ENCODE measurements at places on chromosomes 13 and 19.

DNA sequence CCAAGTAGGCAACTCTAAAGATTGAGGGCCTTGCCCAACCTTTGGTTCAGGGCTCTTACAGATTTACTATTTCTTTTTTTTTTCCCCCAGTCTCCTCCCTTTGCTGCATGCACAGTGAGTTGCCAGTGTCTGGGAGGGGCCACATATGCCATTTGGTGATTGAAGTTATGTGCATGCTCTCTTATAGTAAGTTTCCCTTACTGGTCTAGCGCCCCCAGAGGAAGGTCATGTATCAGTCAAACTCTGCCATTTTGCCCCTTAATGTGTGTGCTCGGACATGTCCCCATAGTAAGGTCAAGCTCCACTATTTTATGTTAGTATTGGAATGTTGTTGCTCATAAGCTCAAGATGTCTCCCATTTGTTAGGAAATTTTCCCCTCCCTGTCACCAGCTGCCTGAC lies 1138.0 kb upstream of the SLC10A2 start:
- DNase-seq: no peak

DNA sequence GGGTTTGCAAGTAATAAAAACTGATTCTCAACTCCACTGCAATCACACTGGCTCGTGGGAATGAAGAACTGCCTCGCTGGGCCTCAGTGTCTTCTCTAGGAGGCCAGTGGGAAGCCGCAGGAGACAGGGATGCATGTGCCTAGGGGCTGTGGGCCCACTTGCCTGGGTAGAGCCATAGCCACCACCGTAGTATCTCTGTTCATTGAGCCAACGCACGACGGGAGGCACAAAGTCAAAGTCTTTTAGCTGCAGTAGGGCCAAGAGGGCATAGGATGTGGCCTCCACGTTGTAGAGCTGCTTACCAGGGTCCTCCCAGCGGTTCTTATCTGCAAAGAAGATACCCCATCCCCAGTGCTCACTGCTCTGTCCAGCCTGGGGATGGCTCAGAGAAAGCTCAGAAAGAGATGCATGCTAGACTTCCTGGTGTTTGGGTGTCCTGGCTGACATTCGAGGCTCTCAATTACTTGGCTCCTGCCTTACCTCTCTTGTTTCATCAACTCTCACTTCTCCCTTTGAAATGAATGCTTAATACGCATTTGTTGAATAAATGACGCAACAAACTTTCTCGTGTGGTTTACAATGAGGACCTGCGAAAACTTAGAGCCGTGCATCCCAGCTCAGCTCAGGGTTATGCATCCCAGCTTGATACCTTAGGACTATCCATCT lies 16.1 kb upstream of the TNFSF14 start:
- DNase-seq: no peak

DNA sequence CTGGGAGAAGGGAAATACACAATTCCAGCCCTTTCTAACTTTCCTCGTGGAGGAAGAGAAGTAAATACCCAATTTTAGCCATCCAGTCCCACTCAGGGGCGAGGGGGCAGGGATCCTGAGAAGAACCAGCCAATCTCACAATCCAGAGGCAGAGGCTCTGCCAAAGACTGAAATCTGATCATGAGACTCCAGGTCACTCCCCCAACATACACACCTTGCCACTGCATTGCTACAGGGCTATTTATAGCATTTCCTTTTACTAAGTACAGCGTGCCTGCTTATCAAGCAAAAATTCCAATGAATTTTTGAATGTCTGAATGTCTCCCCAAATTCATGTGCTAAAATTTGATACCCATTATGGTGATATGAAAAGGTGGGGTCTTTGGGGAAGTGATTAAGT lies 1687.5 kb downstream of the EFNB2 start:
- DNase-seq: no peak

- no peak for DNase-seq
Observed at GRCh38 chr19:36113894-36114720, 568 bp downstream of the POLR2I start.

- no peak for DNase-seq
Observed at GRCh38 chr19:43759515-43759914, 4.8 kb upstream of the SMG9 start.

- no peak for DNase-seq
Observed at GRCh38 chr13:32910530-32910929, 105.7 kb upstream of the KL start.

GRCh38 chr13:68982961-68983619 lies 1124.5 kb upstream of the ATXN8OS start:
- no peak for DNase-seq

- DNase-seq: no peak
Observed at GRCh38 chr13:50422181-50423148, 407.2 kb downstream of the KCNRG start.

- no peak for DNase-seq
Observed at GRCh38 chr13:77523834-77524728, 11.4 kb upstream of the SCEL start.

All from left renal pelvis (tissue), 4 donors.